Cerebellum (tissue), 4 donors: ENCODE measurements at places on chromosomes 12 and 14. TPM values are rescaled to one million over a fixed set of nuclear protein-coding genes. Genes with fewer than 3 reads are reported as not detected.

Gene CACNA1C
- total RNA-seq: 20.9 TPM

Gene GOLGA5
- total RNA-seq: 19.8 TPM

Gene DENR
- 34.4 TPM for total RNA-seq

Gene BMP4
- total RNA-seq: 1.9 TPM

Gene SLC6A15
- 63.4 TPM for total RNA-seq

Gene HCAR3
- total RNA-seq: 0.82 TPM

Gene SLC4A8
- 67.1 TPM for total RNA-seq

Gene E2F7
- total RNA-seq: 9.3 TPM

Gene HOXC12
- total RNA-seq: not detected

Gene IL31
- total RNA-seq: not detected

Gene AQP2
- not detected for total RNA-seq

Gene NTF3
- 17.1 TPM for total RNA-seq

Gene TAS2R42
- not detected for total RNA-seq

Gene OR4E2
- not detected for total RNA-seq

Gene CPSF6
- 138 TPM for total RNA-seq

Gene DAO
- not detected for total RNA-seq

Gene TMEM120B
- total RNA-seq: 13.8 TPM

Gene GALNT4
- 5.4 TPM for total RNA-seq

Gene CNPY2
- 40.0 TPM for total RNA-seq

Gene DDIT3
- 6.7 TPM for total RNA-seq

Gene SRRM4
- 11.8 TPM for total RNA-seq

Gene TPH2
- 1.00 TPM for total RNA-seq

Gene SMCO2
- total RNA-seq: not detected

Gene TMTC2
- 127 TPM for total RNA-seq

Gene TSPAN8
- 0.91 TPM for total RNA-seq

Gene PLEKHG7
- not detected for total RNA-seq

Gene GALNT6
- total RNA-seq: 1.5 TPM

Gene FAIM2
- total RNA-seq: 14.1 TPM

Gene OAS2
- 3.4 TPM for total RNA-seq

Gene STAC3
- total RNA-seq: 0.54 TPM

Gene TRHDE
- total RNA-seq: 31.1 TPM

Gene FSCB
- total RNA-seq: 0.18 TPM

Gene IQSEC3
- 7.7 TPM for total RNA-seq

Gene NTN4
- total RNA-seq: 10.9 TPM

Gene NEMP1
- total RNA-seq: 12.5 TPM

Gene ISCU
- total RNA-seq: 40.1 TPM

Gene LARP4
- total RNA-seq: 45.8 TPM

Gene RERGL
- total RNA-seq: 0.91 TPM

Gene C12orf56
- total RNA-seq: 2.3 TPM

Gene DHH
- 0.54 TPM for total RNA-seq

Gene HOTAIR
- total RNA-seq: not detected

Gene LRFN5
- total RNA-seq: 84.1 TPM

Gene EFS
- total RNA-seq: 19.8 TPM

Gene AGAP2
- total RNA-seq: 22.7 TPM
